Renal cortex interstitium (tissue), 15 donors: ENCODE measurements at places on chromosomes 1 and 21. TPM values are rescaled to one million over a fixed set of nuclear protein-coding genes. Genes with fewer than 3 reads are reported as not detected.

Gene RHD
- polyA plus RNA-seq: 0.37 TPM

Gene SPRR2F
- polyA plus RNA-seq: not detected

Gene PSMD4
- polyA plus RNA-seq: 160 TPM

Gene DDAH1
- 131 TPM for polyA plus RNA-seq
